ENCODE measurements at places on chromosomes 13 and 19. TPM values are rescaled to one million over a fixed set of nuclear protein-coding genes. Genes with fewer than 3 reads are reported as not detected.

GRCh38 chr13:108609353-108609752 lies 20.1 kb upstream of the MYO16 start:
- no peak for DNase-seq

NKPD1 gene
- 0.27 TPM for polyA plus RNA-seq

SYT3 gene
- polyA plus RNA-seq = not detected

DNA sequence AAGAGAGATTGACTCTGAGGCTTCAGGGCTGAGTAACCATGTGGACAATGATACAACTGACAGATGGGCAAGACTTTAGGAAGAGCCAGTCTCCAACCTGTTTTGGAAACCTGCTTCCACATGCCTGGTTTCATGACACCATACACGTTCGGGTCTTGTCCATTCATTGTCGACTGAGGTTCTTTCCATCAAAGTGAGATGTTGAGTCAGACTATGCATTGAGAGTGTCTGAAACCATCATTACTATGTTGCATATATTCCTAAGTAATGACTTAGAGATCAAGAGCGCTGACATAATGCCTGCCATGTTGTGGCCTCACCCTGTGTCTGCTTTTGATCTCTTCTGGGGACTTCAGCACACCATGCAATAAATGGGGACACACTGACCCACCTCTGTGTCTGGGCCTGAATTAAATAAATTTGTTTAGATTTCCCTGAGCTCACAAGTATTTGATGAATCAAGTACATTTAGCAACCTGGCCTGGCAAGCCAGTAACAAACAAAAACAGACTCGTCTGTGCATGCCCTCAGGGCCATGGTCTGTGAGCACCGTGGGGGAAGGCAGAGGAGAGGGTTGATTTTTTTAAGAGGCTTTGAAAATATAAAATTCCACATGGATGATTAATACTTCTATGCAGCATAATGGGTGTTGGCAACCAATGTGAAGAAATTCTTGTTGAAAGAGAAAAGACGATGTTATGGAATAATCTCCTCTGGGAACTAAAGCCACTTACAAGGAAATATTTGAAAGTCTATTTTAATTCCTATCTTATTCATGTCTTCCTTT lies 49.9 kb upstream of the UBAC2 start:
- no peak for DNase-seq

- no peak for DNase-seq
Observed at GRCh38 chr13:103168901-103169508, 102.8 kb upstream of the SLC10A2 start.

GRCh38 chr19:49475995-49476880 lies 2.2 kb downstream of the FLT3LG start:
- no peak for DNase-seq

FGF9 gene
- polyA plus RNA-seq = 7.5 TPM

- DNase-seq = no peak
Observed at GRCh38 chr19:38583219-38583984, 34.4 kb downstream of the MAP4K1 start.

ABCA7 gene
- polyA plus RNA-seq = 11.5 TPM

TUBB4A gene
- polyA plus RNA-seq = 0.16 TPM

GRCh38 chr13:27023385-27024073 lies 148.1 kb downstream of the USP12 start:
- no peak for DNase-seq

DNA sequence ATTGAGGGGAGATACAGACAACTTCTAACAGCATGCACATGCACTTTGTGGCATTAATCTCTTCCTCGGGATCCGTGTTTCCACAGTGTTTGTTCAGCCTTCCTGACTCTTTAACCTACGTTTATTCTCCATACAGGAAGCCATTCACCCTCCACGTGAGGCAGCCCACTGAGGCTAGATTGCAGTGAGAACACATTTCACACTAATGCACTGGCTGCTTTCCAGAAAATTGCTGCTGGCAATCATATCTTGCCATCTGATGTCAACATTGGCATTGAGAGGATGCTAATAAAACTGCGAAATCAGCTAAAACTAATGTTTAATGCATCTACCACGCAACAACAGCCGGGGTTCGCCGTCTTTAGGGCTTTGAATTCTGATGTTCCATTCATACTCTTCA lies 30.0 kb downstream of the DCLK1 start:
- no peak for DNase-seq

DNA sequence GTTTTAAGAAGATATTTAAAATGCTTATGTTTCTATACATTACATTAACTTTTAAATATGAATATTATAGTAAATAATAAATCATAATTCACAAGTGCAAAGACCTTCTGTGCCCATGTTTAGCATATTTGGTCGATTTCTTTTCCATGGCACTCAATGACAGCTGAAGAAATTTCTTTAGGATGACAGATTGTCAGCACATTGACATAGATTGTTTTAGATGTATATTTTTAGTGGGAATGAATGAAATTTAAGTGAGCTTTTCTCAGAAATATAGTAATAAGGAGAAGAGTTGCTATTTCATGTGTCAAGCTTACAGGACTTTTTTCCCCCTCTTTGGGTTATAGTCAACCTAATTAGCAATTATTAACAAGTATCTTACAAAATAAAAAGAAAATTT lies 256.5 kb downstream of the SHISA2 start:
- no peak for DNase-seq

LILRB5 gene
- polyA plus RNA-seq = 8.9 TPM

LYPD5 gene
- polyA plus RNA-seq = 0.74 TPM

Data from muscle of back (tissue), 13 donors.